Cardiac septum (tissue), 1 donor: ENCODE measurements at places on chromosomes 11 and 22. TPM values are rescaled to one million over a fixed set of nuclear protein-coding genes. Genes with fewer than 3 reads are reported as not detected.

C1QTNF4 gene
- total RNA-seq, result 0.51 TPM

CHORDC1 gene
- 38.4 TPM for total RNA-seq

TUBA8 gene
- 84.0 TPM for total RNA-seq

DSCAML1 gene
- 1.2 TPM for total RNA-seq

CD3D gene
- 0.62 TPM for total RNA-seq

GNG3 gene
- total RNA-seq, result 0.27 TPM

KDM4E gene
- total RNA-seq, result not detected

PRG2 gene
- not detected for total RNA-seq

PNPLA5 gene
- total RNA-seq, result not detected

C11orf87 gene
- 0.03 TPM for total RNA-seq

HBD gene
- 4.4 TPM for total RNA-seq

MYO7A gene
- total RNA-seq, result 3.0 TPM

CASP12 gene
- 0.35 TPM for total RNA-seq
